ENCODE measurements at places on chromosomes 11 and 22.

DNA sequence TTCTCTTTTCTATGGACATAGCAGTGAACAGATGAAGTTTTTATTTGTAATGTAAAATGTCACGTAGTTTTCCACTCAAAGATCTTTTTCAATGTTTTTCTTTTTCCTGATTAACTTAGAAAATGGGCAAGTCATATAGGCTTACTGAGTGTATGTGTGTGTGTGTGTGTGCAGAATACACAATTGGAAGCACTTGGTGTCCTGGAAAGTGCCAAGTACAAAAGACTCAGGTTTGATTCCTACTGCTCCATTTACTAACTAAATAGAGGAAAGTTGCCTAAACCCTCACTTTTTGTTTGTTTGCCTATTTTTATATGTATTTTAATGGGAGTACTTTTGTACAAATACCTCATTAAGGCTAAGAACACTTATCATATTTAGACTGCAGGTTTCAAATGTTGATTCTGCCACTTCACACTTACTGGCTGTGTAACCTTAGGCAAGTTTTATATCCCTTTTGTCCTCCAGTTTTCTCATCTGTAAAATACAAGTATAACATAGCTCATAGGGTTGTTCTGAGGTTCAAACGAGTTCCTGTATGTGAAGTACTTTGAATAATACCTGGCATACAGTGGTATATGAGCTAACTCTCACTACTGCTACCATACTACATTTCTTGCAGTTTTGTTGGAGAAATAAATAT lies 90.1 kb downstream of the TYR start:
- no peak for DNase-seq

GRCh38 chr11:63866211-63866610 lies 27.3 kb downstream of the MARK2 start:
- peak; percentile 51 for DNase-seq

DNA sequence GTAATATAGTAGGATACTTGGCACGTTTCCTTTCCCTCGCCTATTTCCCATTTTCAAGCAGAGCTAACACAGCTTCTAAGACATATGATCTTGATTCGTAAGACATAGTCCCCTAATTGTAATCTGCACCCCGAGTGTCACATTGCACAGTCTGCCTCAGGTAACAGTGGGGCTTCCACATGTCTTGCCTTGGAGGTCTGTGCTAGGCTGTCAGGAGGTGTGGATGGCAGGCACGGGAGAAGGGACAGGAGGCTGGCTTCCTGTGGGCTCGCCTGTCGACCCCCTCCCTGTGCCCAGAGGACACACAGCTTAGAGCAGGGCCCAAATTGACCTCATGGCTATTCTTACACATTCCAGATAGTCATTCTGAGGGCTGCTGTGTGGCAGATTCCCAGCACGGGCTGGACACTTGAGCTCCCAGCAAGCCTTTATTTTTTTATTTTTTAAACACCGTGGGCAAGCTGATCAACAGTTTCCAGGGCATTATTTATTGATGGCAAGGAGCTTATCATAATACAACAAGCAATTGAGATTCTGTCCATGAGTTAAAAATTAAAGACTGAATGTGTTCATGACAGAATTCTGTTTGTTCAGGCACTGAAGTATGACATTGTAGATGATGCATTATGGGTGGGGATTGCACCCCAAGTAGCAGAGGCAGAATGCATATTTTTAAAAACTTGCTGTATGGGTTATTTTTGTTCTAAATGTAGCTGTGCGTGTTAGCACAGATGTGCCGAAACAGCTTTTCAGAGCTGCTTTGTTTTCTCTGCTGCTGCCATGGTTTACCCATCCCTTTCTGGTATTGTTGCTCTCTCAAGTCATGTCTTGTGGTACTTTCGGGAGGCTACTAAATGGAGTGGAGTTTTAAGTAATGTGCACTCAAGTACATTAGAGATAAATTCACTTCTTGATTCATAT lies 113.0 kb downstream of the ATXN10 start:
- no peak for DNase-seq

DNA sequence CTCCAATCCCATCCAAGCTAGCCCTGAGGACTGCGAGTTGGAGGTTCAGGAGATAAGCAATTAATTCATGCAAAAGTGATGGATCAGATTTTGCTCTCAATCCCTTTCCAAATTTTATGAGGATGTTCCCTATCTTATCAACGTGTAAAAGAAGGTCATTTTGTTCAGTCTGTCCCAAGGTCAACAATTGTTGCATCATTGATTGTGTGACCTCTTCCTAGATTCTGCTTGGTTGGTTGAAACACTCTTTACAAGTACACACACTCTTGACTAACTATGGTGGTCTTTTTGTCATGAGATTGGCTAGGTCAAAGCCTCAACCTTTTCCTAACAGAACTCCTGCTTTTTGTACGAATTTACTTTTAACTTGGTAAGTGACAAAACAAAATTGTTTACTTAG lies 41.7 kb downstream of the COMMD9 start:
- DNase-seq, result no peak

GRCh38 chr11:115333121-115333520 lies 171.1 kb downstream of the CADM1 start:
- no peak for DNase-seq
